ENCODE measurements at places on chromosomes 1 and 21.

- no peak for DNase-seq
These were observed 16.6 kb downstream of the PSEN2 start for GRCh38 chr1:226887006-226887405.

- DNase-seq, result no peak
These were observed 738.0 kb downstream of the PTPRU start for GRCh38 chr1:29974316-29974724.

DNA sequence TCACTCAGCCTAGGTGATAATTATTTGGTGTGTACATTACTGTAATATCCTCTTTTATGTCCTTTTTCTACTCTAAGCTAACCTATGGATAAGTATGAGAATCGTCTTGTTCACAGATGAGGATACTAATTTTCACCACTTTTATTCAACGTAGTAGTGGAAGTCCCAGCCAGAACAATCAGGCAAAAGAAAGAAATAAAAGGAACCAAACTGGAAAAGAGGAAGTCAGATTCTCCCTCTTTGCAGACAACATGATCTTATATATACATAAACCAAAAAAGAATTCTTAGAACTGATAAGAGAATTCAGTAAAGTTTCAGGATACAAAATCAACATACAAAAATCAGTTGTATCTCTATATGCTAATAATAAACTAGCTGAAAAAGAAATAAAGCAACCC, 12.6 kb upstream of the RGL1 start:
- no peak for DNase-seq

GRCh38 chr21:30482130-30482529, 2.0 kb upstream of the KRTAP19-1 start:
- no peak for DNase-seq

DNA sequence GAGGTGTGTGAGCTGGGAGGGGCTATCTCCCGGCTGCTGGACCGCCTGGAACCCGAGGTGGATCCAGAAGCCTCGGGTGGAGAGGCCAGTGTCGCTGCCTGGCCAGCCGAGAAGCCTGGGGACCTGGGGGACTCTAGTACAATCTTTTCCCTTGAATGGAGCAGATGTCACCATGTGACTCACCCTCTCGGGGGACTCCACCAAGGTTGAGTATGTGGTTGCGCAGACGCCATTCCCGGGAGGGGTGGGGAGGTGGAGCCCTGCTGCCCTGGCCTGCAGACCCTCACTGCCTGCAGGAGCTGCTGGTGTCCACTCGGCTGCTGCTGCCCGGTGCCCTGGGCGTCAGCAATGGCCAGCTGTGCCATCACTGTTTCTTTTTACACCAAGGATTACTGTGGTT, 40.3 kb downstream of the TP73 start:
- no peak for DNase-seq

All from nucleus accumbens (tissue), 56 donors.